ENCODE measurements at places on chromosomes 1 and 21.
A peak's percentile ranks its signal among the peaks of the same experiment; 100 is the strongest.

DNA sequence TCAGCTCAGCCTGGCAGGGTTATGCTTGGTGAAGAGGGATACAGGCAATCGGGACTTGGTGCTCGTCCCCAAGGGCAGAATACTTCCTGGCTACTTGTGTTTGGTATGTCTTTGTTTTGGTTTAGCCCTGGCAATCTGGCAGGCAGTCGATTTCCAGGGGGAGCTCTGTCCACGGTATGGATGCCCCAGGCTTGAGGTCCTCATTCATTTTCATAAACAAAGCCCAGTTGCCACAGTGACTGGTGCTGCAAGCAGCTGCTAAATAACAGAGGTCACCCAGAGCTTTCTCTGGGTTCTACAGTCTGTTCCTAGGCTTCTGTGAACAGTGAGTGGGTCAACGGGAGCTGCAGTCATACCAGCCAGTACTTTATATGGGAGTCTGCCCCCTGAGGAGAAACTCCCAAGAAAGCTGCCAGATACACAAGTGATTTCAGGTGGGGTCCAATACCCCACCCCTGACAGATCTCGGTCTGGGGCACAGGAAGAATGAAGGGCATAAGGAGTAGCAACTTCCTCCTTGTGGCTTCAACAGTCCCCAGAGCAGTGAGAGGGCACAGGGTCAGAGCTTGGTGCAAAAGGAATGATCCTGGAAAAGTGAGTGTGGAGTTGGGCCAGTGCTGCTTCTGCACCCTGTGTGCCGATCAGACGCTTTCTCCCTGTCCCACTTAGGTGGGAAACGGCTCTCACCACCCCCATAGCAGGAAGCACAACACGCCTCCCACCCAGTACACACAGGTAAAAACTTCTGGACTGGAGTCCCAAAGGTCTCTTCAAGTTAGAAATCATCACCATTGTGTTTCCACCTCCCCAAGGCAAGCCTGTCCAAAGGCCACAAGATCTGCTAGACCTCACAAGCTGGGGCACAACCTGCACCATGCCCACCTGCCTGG lies 55.5 kb downstream of the TGFBR3 start:
- peak; percentile 95 for DNase-seq

DNA sequence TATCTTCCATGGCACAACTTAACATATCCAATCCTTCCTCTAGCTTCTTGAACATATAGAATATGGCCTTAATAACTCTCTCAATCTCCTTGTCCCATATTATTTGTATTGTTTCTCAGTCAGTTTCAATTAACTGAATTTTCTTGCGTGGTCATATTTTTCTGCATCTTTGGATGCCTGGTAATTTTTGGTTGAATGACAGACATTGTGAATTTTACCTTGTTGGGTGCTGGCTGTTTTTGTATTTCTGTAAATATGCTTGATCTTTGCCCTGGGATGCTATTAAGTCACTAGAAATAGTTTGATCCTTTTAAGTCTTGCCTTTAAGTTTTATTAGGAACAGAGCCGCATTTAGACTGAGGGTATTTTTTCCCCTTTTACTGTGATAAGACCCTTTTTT lies 5.9 kb downstream of the SAMD13 start:
- DNase-seq = no peak

DNA sequence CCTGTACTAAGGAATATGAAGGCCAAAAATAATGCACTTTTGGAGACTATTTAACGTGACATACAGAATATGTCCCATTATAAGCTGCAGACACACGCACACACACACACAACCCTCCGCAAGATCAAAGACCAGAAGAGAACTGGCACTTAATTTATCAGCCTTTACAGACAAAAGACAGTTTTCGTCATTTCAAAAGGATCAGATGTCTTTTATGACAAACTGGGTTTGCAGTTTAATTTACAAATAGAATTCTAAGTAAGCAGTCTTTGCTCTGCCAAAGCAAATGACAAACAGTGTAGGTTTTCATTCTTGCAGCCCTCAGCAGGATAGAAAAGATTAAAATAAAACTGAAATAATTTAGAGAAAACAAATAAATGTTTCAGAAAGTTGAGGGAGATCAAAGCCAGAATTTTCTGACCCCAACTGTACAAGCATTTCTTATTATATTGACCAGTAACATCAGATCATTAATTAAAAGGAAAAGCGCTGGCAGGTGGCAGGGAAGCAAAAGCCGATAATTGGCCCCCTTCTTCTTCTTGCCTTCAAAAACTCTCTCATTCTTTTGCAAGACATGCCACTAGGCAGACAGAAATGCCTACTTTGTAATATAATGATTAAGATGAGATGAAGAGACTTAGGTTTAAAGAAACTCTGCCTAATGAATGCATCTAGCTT lies 169.0 kb downstream of the DENND1B start:
- no peak for DNase-seq

DNA sequence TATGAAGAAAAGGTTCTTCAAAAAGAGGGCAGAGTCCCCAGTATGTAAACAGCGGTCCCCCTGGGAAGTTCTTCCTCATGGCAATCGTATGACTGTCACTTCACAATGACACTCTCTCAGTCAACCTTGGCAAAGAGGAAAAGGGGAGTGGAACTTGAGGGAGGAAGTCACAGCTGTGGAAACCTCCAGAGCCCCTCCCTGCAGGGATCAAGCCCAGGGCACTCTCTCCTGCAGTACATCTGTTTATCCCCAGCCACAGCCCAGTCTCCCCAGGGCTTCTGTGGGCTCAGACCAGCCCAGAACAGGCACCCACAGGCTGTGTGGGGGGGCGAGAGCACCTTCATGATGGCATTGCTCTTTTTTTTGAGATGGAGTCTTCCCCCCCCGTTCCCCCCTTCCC lies 2.0 kb downstream of the ATP13A2 start:
- DNase-seq = peak; percentile 18

DNA sequence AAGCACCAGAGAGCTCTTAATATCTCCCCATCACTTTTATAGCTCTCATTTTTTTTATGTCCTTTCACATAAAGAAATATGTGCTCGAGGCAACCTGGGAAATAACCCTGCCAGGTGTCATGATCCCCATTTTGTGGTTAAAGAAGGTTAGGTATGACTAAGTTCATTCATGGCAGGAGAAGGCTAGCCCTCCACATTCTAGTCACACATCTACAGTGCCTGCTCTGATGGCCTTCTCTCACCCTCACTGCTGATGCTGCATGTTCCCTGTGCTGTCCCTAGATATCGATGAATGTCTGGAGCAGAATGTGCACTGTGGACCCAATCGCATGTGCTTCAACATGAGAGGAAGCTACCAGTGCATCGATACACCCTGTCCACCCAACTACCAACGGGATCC lies 187.5 kb downstream of the TPR start:
- DNase-seq = no peak

DNA sequence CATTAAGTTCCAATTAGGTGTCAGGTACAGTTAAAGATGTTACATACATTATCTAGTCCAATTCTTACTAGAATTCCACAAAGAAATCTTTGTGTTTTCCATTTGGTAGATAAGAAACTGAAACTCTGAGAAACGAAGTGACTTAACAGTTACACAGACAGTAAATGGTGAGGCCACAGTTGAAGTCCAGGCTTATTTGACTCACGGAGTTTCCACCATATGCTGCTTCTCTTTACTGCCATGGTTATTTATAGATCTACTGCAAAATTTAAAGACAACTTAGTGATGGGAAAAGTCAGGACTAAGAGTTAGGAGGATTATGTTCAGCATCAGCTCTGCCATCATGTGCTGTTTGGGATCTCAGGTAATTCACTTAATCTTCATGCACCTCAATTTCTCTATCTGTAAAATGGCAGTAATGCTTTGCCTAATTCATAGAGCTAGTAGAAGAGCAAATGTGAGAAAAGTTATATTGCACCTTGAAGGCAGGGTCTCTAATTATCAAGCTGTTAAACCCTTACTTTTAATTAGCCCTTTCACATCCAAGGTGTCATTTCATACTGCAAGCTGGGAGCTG lies 26.2 kb upstream of the SAMSN1 start:
- DNase-seq = no peak

GRCh38 chr1:81715391-81715790 lies 85.3 kb upstream of the ADGRL2 start:
- DNase-seq = no peak

All from dermis microvascular lymphatic vessel endothelial cell (primary cell).